RPMI7951 (cell line): ENCODE measurements at places on chromosomes 16 and 17.
A peak's percentile ranks its signal among the peaks of the same experiment; 100 is the strongest.

DNA sequence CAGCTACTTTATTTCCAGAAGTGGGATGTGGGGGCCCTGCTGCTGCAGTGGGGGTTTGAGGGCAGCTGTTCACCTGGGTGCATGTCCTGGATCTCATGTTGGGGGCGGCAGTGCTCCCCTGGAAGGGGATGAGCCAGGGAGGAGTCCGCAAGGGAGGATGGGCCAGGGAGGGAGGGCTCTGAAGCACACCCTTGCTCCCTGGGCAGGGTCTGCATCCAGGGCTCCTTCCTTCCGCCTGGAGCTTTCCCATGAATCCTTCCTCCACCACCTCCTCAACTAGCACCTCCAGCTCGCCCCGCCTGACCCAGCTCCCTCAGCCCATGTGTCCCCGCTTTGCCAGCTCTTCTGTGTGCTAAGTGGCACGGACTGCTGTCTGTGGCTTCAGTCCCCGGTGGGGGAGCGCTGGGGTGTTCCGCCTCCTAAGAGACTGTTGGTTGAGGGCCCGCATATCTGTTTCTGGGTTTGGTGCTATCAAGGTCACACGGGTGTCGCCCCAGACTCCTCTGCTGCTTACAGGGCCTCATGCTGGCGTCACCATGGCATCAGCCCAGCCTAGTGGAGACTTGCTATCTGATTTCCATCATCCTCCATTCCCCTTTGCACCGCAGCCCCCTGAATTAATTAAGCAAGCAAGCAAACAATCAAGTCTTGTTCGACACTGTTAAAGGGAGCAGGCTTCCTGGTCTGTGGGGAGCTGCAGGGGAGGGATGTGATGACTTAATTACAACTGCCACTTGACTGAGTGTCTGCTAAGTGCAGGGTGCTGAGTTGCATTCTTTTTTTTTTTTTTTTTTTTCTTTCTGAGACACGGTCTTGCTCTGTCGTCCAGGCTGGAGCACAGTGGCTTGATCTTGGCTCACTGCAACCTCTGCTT, 71.8 kb downstream of the PRKCA start:
- peak; percentile 45 for DNase-seq

- no peak for DNase-seq
These were observed 25.0 kb downstream of the ZNF469 start for GRCh38 chr16:88407807-88408206.

DNA sequence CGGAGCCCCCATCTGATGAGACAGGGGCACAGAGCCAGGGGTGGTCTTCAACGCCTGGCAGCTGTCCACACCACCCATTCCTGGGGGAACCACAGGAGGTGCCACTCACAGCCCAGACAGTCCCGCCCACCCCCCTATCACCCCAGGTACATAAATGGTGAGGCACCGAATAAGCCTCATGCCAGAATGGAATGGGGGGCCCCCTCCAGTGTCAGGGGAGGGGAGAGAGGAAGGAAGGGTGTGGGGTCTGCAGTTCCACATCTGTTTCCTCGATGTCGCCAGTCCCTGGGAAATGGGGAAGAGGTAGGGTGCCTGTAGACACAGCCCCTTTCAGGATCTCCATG, 1.7 kb downstream of the TMC6 start:
- no peak for DNase-seq

- no peak for DNase-seq
These were observed 12.6 kb downstream of the SAP30BP start for GRCh38 chr17:75679706-75680211.

DNA sequence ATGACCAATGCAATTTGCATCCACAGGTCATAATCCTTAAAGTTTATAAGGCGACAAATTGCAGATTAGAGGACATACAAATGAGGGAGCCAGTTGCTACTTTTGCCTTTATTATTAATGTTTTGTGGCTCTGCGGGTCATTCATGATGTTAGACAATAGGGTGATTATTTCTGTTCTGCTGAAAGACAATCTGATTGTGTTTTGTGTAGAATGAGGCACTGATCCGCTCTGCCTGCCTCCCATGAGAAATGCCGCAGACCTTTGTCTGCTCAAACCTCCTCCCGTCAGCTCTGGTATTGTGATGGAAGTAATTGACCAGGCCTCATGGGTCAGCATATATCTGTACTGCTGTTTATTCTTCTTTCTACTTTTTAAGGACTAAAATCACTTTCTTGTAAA, 224.9 kb downstream of the PRKCA start:
- no peak for DNase-seq
